ENCODE measurements at places on chromosomes 16 and 17. TPM values are rescaled to one million over a fixed set of nuclear protein-coding genes. Genes with fewer than 3 reads are reported as not detected.

MT1M gene
- 0.20 TPM for polyA plus RNA-seq

KRT40 gene
- 0.03 TPM for polyA plus RNA-seq

GFAP gene
- 0.14 TPM for polyA plus RNA-seq

CIBAR2 gene
- not detected for polyA plus RNA-seq

MT4 gene
- not detected for polyA plus RNA-seq

TRIM65 gene
- polyA plus RNA-seq = 10.6 TPM

CCDC102A gene
- polyA plus RNA-seq = 3.3 TPM

TMEM238L gene
- 0.26 TPM for polyA plus RNA-seq

CDH8 gene
- polyA plus RNA-seq = 0.18 TPM

FOXC2 gene
- not detected for polyA plus RNA-seq

ALOX12B gene
- polyA plus RNA-seq = 0.43 TPM

CDH16 gene
- polyA plus RNA-seq = 0.16 TPM

QPRT gene
- 8.9 TPM for polyA plus RNA-seq

MAP2K6 gene
- 0.12 TPM for polyA plus RNA-seq

LCAT gene
- 6.5 TPM for polyA plus RNA-seq

PRR11 gene
- polyA plus RNA-seq = 15.2 TPM

GLTPD2 gene
- polyA plus RNA-seq = not detected

IRF8 gene
- not detected for polyA plus RNA-seq

WNT9B gene
- polyA plus RNA-seq = 0.12 TPM

CACNA1H gene
- polyA plus RNA-seq = 0.06 TPM

CDRT15 gene
- not detected for polyA plus RNA-seq

ZNF597 gene
- 1.4 TPM for polyA plus RNA-seq

HS3ST3B1 gene
- 3.9 TPM for polyA plus RNA-seq

CA5A gene
- not detected for polyA plus RNA-seq

NCOR1 gene
- polyA plus RNA-seq = 80.9 TPM

SLC5A10 gene
- polyA plus RNA-seq = 0.04 TPM

NAE1 gene
- 61.4 TPM for polyA plus RNA-seq

PYY gene
- polyA plus RNA-seq = not detected

PLD6 gene
- polyA plus RNA-seq = 1.2 TPM
